ENCODE measurements at places on chromosomes 6 and 20.
A peak's percentile ranks its signal among the peaks of the same experiment; 100 is the strongest.

DNA sequence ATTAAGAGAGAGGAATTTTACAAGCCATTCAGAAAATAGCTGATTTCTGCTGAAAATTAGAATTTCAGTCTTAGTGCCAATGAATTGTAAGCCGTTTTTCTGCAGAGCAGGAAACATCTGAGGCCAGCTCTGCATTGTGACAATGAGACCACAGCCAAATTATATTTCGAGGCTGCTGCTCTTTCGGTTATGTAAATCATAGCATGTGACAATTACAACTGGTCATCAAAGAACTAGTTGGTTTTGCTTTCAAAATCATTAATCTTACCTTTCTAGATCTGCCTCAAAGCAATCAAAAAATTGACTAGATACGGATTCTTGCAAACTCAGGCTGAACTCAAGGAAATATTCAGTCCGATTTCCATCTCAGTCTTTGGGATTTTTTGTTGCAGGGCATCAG, 33.4 kb upstream of the INSM1 start:
- no peak for DNase-seq

DNA sequence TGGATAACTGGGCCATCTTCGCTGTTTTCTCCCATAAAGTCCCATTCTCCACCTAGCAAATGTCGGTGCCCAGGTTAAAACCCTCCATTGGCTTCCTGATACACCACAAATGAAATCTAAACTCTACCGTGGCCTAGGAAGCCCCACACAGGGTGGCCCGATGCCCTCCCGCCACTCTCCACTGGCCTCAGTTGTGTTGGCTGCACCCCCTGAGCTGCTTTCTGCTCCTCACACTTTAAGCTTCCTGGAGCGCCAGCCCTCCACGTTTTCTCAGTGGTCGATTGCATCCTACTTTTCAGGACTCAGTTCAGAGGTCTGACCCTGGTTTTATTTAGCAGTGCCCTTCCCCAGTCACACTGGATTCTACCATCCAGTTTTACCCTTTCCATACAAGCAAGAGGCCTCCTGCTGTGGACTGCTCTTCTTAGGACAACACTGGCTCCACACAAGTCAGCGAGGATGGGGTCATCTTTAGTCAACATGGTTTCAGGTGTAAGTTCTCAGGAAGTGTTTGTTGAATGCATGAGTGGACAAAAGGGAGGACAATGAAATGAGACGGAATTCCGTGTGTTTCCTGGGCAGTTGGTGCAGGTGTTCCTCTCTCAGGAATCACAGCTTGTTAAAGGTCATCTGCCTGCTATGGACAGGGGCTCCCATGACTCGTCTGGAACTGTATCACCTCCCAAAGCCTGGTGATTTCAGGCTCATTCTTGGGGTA, 124.1 kb downstream of the SULF2 start:
- no peak for DNase-seq

GRCh38 chr6:69370763-69371162, 426.0 kb downstream of the LMBRD1 start:
- no peak for DNase-seq

- no peak for DNase-seq
These were observed 54.4 kb downstream of the GOPC start for GRCh38 chr6:117547688-117548621.

- DNase-seq: no peak
These were observed 26.8 kb downstream of the MANBAL start for GRCh38 chr20:37316116-37316774.

DNA sequence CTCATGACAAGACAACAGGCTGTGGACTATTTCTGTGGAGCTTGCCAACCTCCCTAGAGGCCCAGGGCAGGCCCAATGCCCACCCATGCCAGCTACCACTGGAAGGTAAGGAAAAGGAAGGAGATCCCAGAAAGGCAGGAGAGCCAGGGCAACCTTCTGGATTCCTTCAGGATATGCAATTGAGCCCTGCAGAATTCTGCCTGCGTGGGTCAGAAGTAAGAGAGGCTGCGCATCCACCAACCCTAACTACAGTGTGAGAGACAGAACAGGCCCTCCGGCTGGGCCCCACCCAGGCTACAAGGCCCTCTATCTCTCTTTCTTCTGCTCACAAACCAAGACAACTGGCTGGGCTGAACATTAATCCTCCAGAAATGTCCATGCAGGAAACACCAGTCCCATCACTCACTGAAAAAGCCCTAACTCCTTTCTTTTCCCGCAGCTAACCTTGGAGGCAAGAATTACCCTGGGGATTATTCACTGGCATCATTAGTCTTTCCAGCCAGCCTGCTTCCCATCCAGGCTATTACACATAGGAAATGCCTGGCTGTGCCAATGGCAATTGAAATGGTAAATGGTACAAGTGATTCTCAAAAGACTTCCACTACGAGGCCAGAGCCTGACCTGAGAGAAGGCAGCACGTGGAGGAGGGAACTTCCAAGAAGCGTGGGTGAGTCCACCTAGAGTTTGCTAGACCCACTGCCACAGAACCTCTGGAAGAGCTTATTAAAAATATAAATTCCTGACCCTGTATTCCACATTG, 15.2 kb downstream of the MAP1LC3A start:
- DNase-seq: no peak

- DNase-seq: no peak
These were observed 644.3 kb upstream of the AGPAT4 start for GRCh38 chr6:161918109-161918531.

GRCh38 chr20:51955756-51956155, 153.4 kb upstream of the SALL4 start:
- DNase-seq: no peak

- no peak for DNase-seq
These were observed 321.3 kb downstream of the TFAP2B start for GRCh38 chr6:51139950-51140385.

DNA sequence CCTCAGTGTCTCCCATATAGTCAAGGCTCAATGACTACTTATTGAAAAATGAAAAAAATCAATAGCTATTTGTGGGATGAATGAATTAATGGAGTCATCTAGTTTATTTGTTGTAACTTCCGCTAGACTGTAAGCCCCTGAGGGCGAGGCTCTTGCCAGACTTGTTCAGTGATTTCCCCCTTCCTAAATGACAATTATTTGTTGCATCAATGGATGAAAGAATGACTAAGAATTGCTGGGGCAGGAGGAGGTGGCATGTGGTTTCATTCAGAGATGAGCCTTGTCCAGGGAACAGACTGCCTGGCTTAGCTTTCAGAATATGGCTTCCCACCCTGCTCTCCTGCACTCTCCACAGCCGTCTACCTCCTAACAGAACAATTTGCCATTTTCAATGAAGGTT, 1.1 kb upstream of the PRELID3B start:
- DNase-seq: no peak

DNA sequence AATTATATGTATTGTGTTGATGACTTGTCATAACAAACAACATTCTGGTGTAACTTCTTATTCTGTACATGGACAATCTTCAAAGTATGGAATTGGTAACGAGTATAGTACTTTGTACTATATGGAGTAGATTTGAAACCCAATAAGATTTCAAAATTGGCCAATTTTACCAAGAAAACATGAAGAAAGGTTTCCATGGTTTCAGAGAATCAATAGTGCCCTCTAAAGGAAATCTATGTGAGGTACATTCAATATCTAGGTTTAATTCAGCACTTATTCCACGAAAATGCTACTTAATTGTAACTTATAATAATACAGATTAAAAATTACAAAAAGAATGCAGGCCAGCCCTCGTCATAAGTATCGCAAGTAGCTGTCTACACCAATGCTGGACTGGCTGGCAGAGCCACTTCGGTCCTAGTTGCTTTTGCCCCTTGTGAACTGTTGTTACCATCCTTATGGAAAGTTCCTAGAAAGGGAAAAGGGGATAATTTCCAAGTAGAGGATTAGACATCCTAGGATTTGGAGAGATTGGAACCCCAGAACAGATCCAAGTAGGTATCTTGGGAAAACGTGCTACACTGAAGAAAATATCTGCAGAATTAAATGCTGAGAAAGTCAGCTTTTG, 70.9 kb downstream of the LCA5 start:
- no peak for DNase-seq

- no peak for DNase-seq
These were observed 25.7 kb downstream of the PIGU start for GRCh38 chr20:34651200-34651599.

DNA sequence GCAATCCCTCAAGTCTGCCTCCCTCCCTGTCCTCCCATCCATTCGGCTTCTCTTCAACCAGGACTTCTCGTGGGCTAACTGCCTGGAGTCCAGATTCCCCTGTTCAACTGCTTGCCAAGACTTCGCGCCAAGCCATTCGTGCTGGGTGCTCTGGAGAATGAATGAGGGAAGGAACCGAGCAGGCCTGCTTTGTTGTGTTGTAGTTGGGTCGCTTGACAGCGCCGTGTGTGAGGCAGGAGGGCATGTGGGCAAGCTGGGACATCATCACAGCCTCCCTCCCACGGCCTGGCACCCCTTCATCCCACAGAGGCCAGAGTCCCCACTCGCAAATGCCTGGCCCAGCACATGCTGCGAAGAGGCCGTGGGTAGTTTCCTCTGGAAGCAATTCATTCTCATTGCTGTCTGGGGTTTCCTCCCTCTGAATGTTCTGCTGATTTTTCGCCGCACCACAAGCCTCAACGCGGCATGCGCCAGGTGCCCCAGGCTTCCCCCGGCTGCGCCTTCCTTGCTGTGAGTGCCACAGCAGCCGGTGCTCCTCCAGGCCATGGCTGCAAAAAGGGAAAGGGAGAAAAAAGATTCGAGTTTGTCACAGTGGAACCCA, 336.0 kb downstream of the QKI start:
- DNase-seq: no peak

DNA sequence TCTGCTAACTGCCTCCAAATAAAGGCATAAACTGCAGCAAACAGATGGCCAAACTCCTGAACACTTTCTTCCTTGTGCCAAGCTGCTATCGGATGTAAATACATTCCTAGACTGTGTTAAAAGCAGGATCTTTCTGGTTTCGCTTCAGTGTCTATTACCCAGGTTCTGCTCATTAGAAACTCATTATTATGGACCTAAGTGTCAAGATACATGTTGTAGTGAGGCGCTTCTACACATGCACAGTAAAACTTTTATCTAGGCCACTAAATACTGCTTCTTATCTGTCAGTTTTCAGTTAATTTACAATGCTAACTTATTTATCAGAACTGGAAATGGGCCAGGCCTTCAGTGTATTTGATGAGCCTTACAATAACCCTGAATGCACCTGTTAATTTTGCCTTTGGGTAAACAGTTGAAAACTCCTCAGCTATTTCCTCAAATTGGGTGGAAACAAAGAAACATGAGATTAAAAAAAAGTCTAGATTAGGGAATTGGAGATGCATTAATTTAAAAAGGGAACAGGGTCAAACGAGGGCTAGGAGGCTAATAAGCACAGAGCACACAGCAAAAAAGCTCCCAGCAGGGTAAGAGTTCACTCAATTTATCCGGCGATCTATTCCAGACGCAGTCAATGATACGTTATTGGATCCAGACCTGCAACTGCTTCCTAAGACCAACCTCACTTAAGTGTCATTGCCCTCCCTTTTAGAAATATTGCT, 240.6 kb downstream of the FOXC1 start:
- no peak for DNase-seq

DNA sequence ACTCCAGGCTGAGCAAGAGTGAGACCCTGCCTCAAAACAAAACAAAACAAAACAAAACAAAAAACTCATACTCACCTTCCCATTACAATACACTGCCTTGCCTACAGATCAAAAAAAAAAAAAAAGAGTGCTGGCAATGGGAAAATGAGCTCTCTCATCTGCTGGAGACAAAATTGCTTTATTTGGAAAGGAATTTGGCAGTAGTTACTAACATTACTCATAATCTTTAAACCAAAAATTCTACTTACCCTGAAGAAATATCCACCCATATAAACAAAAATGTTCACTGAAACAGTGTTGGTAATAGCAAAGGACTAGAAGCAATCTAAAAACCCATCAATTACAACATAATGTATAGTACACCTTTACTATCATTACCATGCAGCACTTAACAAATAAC, 120.4 kb downstream of the RNGTT start:
- DNase-seq: peak; percentile 66

DNA sequence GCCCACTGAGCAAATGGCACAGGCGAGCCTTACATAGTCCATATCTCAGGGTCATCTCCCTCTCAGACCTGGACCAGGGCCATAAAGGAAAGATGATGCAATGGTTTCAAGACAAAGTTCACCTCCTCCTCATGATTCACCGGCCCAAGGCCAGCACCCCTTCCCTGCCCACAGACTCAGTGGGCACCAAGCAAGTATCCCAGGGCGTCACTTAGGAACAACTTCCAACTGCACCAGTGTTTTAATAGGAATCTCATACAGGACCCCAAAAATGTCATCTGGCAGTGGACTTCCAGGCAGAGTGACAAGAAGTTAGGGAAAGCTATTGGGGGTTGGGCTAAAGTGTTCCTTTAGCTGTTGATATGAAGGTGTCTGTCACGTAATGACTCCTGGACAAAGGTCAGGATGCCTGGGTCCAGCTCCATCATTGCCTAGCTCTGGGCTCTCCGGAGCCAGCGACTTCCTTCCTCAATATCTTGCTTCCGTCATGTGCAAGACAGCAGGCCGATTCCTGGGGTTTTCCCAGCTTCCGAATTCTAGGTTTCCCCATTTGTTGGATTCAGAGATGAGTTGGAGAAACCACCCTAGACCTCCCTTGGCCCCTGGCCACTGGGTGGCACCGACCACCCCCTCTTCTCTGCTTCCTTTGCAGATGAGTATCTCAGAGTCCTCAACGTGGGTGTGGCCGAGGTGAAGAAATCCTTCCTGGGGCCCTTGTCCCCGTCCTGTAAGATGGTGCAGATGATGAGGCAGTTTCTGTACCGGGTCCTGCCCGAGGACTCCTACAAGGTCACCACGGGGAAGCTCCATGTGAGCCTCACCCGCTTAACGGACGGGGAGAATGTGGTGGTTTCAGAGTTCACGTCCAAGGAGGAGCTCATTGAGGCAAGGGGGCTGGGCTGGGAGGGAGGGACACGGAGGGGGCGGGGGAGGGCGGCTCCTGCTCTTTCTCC, 21.1 kb downstream of the PNPLA1 start:
- no peak for DNase-seq

- DNase-seq: no peak
These were observed 149.5 kb upstream of the SLC22A16 start for GRCh38 chr6:110625883-110626282.

DNA sequence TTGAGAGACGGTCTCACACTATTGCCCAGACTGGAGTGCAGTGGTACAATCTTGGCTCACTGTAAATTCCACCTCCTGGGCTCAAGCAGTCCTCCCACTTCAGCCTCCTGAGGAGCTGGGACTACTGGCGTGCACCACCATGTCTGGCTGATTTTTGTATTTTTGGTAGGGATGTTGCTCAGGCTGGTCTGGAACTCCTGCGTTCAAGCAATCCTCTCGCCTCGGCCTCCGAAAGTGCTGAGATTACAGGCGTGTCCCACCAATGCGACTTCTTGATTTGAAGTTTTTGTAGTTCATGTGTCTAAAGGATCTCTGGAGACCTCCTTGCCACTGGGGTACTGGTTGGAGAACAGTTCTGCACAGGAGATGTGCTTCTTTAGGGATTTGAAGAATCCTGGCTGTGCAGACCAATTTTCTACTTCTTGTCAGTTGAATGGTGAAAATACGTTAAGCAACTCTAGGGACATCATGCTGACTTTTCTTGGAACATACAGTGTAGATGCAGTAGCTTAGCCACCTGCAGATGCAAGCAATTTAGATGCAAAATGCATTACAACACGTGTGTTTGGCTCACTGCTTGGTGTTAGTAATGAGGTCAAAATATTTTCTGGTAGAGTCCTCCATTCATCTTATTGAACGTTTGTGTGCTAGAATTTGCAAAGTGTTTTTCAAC, 28.2 kb downstream of the SYTL3 start:
- no peak for DNase-seq

Data from AG09309 (cell line).